ENCODE measurements at places on chromosomes 13 and 19. TPM values are rescaled to one million over a fixed set of nuclear protein-coding genes. Genes with fewer than 3 reads are reported as not detected.

Gene ATG4D
- 21.8 TPM for polyA plus RNA-seq

Gene KRTDAP
- not detected for polyA plus RNA-seq

Gene MIA
- polyA plus RNA-seq, result not detected

Gene KLK5
- polyA plus RNA-seq, result not detected

Gene DACT3
- 5.7 TPM for polyA plus RNA-seq

Gene SYCN
- polyA plus RNA-seq, result not detected

Gene VSTM1
- not detected for polyA plus RNA-seq

Gene ATP7B
- 2.2 TPM for polyA plus RNA-seq

Gene FGF21
- polyA plus RNA-seq, result not detected

Gene PHLDB3
- 10.6 TPM for polyA plus RNA-seq

Gene PCDH20
- polyA plus RNA-seq, result not detected

Gene RANBP3
- polyA plus RNA-seq, result 165 TPM
